ENCODE measurements at places on chromosomes 1 and 21. TPM values are rescaled to one million over a fixed set of nuclear protein-coding genes. Genes with fewer than 3 reads are reported as not detected.

Gene C21orf91
- 5.7 TPM for total RNA-seq

Gene TFF1
- not detected for total RNA-seq

Gene CCDC28B
- total RNA-seq: 24.6 TPM

Gene MMP23B
- 90.0 TPM for total RNA-seq

Gene PODN
- total RNA-seq: 0.39 TPM

Gene SLFNL1
- 1.4 TPM for total RNA-seq

Gene IL24
- 0.13 TPM for total RNA-seq

Gene TTLL10
- not detected for total RNA-seq

Gene RAB25
- 3.4 TPM for total RNA-seq

Gene DYNLT5
- not detected for total RNA-seq

Gene GNG4
- total RNA-seq: 0.78 TPM

Gene BOLA1
- 35.7 TPM for total RNA-seq

Gene NTPCR
- 49.7 TPM for total RNA-seq

Gene HPCA
- not detected for total RNA-seq

Gene CHRM3
- 0.13 TPM for total RNA-seq

Gene UQCRHL
- 3.1 TPM for total RNA-seq

Gene KRTAP19-3
- not detected for total RNA-seq

Gene OR10K2
- total RNA-seq: not detected
